ENCODE measurements at places on chromosomes 2 and 18.

DNA sequence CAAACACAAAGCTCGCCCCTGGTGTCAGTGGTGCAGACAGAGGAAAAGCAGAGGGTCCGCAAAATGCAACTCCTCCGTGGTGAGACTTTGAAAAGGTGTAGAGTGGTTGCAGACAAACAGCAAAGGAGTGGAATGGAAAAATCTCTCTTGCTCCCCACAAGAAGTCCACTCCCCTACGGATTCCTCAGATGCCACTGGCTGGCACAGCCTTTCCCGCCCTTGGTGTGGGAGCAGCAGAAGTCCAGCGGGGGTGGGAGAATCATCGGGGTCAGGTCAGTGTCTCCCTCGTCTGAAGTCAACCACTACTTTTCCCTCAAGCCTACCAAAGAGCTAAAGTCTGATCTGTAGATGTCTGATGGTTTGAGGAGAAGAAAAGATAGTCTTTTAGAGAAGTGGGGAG lies 22.3 kb upstream of the B3GNT7 start:
- H3K4me3 ChIP-seq: no peak overlapping the region
- H3K36me3 ChIP-seq: no peaks in the 10 kb centered on the region
- H3K27me3 ChIP-seq: no peaks in the 10 kb centered on the region
- DNase-seq: no peak

- H3K4me1 ChIP-seq: no peaks in the 10 kb centered on the region
- H3K27ac ChIP-seq: no peak overlapping the region
- no peak for DNase-seq
- H3K27me3 ChIP-seq: no peaks in the 10 kb centered on the region
- no peaks in the 10 kb centered on the region for H3K36me3 ChIP-seq
- no peak overlapping the region for H3K4me3 ChIP-seq
Observed at GRCh38 chr18:25058521-25058920, 293.4 kb downstream of the ZNF521 start.

GRCh38 chr18:23229472-23229871 lies 94.2 kb downstream of the CABLES1 start:
- no peak for DNase-seq
- no peak overlapping the region for H3K27ac ChIP-seq
- no peak overlapping the region for H3K4me3 ChIP-seq
- no peaks in the 10 kb centered on the region for H3K27me3 ChIP-seq
- peaks cover 17% of the 10 kb centered on the region for H3K4me1 ChIP-seq

DNA sequence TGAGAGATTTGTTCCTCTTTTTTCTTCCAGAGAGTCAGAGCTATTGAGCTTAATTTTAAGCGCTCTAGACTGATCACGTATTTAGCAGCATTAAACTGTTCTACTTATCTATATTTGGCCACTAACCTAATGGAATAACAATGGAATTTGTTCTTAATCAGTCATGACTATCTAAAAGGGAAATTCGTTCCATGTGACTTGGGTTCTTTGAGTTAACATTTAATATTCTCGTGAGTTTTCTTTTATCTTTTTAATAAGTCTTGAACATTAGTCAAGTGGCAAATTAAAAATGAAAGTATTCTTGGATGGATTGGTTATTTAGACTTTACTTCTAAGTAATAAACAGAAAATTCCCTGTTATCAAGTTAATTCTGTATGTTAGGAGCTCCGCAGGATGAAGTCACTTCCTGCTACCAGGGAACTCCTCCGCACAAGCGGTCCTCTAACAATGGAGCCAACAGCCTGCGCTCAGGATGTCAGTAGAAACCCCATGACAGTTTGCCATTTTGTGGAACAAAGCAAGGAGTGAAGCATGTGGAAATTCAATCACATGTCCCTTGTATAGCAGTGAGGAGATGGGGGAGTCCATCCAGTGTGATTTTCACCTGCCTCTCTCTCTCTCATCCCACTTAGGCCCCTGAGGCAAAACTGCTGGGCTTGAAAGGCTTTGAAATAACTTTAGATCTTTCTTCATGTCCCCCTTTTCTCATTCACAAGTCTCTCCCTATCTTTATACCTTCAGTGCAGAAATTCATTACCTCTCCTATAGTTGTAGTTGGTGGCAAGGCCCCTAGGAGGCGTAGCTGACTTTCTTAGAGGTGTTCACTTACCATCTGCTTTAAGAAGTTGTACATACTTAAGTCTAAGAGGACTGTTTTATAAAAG lies 138.1 kb downstream of the WDR7 start:
- no peak overlapping the region for H3K4me3 ChIP-seq
- H3K36me3 ChIP-seq: peaks cover 8% of the 10 kb centered on the region
- H3K4me1 ChIP-seq: no peaks in the 10 kb centered on the region
- H3K27me3 ChIP-seq: no peaks in the 10 kb centered on the region

DNA sequence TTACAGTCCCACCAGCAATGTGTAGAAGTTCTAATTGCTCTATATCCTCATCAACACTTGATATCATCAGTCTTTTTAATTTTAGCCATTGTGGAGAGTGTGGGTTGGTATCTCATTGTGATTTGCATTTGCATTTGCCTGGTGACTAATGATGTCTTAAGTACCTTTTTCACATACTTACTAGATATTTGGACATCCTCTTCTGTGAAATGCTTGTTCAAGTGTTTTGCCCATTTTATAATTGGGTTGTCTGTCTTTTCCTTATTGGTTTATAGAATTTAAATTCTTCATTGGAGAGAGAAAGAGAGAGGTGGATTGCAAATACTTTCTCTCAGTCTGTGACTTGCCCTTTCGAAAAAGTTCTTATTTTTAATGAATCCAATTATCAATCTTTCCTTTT lies 14.0 kb upstream of the PPP1CB start:
- H3K27ac ChIP-seq: no peak overlapping the region
- no peak overlapping the region for H3K4me3 ChIP-seq
- no peak for DNase-seq
- H3K36me3 ChIP-seq: no peaks in the 10 kb centered on the region
- no peaks in the 10 kb centered on the region for H3K27me3 ChIP-seq

GRCh38 chr2:120769787-120770120 lies 34.1 kb downstream of the GLI2 start:
- H3K4me3 ChIP-seq: no peak overlapping the region
- H3K4me1 ChIP-seq: no peaks in the 10 kb centered on the region
- no peaks in the 10 kb centered on the region for H3K36me3 ChIP-seq
- H3K27me3 ChIP-seq: no peaks in the 10 kb centered on the region

DNA sequence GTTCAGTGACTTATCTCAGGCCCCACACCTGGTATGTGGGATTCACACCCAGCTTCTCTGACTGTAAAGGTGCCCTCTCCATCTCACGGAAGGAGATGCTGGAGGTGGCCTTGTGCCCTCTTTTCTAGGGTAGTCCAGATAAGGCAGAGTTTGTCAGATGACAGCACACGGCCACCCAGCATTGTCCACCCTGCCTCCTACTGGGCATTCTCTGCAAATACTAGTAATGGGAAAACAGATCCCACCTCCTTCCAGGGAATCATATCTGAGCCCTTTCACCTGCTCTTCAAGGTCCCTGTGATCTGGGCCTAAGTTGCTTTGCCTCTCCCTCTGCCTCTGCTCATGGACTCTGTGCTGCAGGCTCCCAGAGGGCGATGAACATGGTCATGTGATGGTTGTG lies 214.7 kb downstream of the CLIP4 start:
- H3K4me1 ChIP-seq: no peaks in the 10 kb centered on the region
- H3K4me3 ChIP-seq: no peak overlapping the region
- no peaks in the 10 kb centered on the region for H3K27me3 ChIP-seq
- no peak for DNase-seq

DNA sequence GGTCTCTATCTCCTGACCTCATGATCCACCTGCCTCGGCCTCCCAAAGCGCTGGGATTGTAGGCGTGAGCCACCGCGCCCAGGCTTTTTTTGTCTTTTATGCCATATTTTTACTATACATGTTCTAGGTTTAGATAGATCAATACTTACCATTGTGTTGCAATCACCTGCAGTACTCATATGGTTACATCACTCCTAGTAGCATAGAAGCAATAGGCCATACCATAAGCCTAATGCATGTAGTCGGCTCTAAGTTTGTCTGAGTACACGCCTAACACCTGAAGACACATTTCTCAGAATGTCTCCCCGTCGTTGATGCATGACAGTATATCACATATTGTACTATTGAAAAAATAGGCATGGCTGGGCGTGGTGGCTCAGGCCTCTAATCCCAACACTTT lies 27.1 kb upstream of the TGIF1 start:
- no peak for DNase-seq
- no peaks in the 10 kb centered on the region for H3K4me1 ChIP-seq
- no peaks in the 10 kb centered on the region for H3K36me3 ChIP-seq
- H3K4me3 ChIP-seq: no peak overlapping the region

- H3K4me3 ChIP-seq: no peak overlapping the region
- no peaks in the 10 kb centered on the region for H3K4me1 ChIP-seq
- no peak for DNase-seq
- no peaks in the 10 kb centered on the region for H3K36me3 ChIP-seq
Observed at GRCh38 chr18:36527740-36528455, 230.4 kb downstream of the FHOD3 start.

- H3K27me3 ChIP-seq: no peaks in the 10 kb centered on the region
- no peak overlapping the region for H3K4me3 ChIP-seq
- no peak for DNase-seq
- H3K36me3 ChIP-seq: peaks cover 49% of the 10 kb centered on the region
- no peak overlapping the region for H3K27ac ChIP-seq
Observed at GRCh38 chr2:197103363-197103762, 176.9 kb upstream of the PGAP1 start.

DNA sequence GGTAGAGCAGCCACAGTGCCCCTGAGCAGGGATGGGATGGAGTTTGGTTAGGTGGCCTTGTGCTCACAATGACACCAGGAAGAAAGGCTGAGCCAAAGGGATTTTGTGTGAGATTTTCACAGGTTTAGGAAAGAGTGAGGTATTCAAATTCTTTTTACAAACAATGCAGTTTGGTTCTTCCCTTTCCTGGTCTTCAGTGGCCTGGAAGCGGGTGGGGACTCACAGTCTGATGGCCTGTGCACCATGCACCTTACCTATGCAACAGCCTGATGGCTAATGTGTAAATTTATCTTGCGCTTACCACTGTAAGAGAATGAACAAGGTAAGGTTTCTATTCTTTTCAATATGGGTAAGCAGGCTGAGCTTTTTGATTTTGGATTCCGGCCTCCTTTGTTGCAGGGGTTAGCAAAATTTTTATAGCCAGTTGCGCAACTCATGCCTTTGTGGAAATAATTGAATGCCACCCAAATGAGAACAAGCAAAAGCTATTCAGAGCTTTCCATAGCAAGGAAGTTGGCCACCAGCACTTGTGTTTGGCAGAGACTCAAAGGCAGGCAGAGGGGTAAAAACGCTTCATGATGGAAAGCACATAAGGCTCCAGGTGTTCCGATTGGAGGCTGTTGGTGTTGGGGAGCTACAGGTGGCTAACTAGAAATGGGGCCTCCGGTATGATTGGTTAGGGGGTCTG lies 23.8 kb upstream of the IL1R2 start:
- no peak for DNase-seq
- H3K36me3 ChIP-seq: no peaks in the 10 kb centered on the region
- no peaks in the 10 kb centered on the region for H3K27me3 ChIP-seq
- no peaks in the 10 kb centered on the region for H3K4me1 ChIP-seq

DNA sequence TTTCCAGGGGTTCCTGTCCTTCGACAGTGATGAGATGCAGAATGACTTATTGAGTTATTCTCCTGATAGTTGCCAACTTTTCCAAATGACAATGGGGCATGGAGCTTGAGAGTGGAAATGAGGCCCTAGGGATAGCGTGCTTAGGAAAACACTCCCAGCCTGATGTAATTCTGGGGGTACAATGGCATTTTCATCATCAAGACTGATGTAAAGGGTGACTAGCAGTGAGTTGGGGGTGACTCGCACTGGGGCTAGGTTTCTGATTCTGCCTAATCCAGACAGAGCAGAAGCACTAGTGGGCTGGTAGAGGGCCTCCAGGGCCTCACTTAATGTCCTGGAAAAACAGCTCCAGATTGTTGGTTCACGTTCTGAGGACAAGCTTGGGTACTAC lies 34.0 kb upstream of the IL37 start:
- H3K4me1 ChIP-seq: no peaks in the 10 kb centered on the region
- no peaks in the 10 kb centered on the region for H3K27me3 ChIP-seq
- H3K4me3 ChIP-seq: no peak overlapping the region

DNA sequence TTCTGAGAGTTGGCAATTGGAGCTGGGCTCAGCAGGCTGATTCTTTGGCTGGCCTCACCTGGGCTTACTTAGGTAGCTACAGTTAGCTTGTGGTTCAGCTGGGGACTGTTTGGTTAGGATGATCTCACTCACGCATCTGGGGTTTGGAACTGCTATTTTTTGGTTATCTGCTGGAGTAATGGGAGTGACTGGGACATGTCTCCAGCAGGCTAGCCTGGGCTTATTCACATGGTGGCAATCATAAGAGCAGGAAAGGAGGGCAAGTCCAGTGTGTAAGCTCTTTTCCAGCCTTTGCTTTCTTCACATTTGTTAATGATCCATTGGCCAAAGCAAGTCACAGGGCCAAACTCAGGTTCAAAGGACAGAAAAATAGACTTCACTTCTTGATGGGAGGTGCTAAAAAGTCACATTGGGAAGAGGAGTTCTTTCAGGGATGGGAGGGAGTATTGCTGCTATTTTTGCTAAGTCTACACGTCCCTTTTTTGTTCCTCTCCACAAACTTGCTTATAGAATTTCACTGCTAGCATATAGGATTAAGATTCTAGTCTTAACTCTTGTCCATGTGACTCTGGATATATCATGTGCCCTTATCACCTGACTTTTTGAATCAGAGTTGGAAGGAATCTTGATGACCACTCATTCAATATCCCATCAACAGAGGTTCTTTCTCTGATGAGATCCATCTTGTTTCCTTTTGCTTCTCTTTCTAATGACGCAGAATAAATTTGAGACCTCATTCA lies 174.0 kb downstream of the ZFP36L2 start:
- H3K27me3 ChIP-seq: no peaks in the 10 kb centered on the region
- H3K4me1 ChIP-seq: peaks cover 18% of the 10 kb centered on the region
- no peak overlapping the region for H3K27ac ChIP-seq
- no peak overlapping the region for H3K4me3 ChIP-seq

GRCh38 chr2:165120740-165121467 lies 82.9 kb downstream of the SCN3A start:
- no peak overlapping the region for H3K4me3 ChIP-seq
- no peak overlapping the region for H3K27ac ChIP-seq
- H3K36me3 ChIP-seq: no peaks in the 10 kb centered on the region
- H3K27me3 ChIP-seq: no peaks in the 10 kb centered on the region

- H3K27me3 ChIP-seq: no peaks in the 10 kb centered on the region
- no peaks in the 10 kb centered on the region for H3K36me3 ChIP-seq
- H3K4me3 ChIP-seq: no peak overlapping the region
- no peak for DNase-seq
- no peaks in the 10 kb centered on the region for H3K4me1 ChIP-seq
Observed at GRCh38 chr2:66084948-66085590, 349.9 kb upstream of the MEIS1 start.

- H3K36me3 ChIP-seq: no peaks in the 10 kb centered on the region
- no peaks in the 10 kb centered on the region for H3K4me1 ChIP-seq
- H3K4me3 ChIP-seq: no peak overlapping the region
- no peaks in the 10 kb centered on the region for H3K27me3 ChIP-seq
Observed at GRCh38 chr2:103959174-103960128, 894.5 kb upstream of the POU3F3 start.

- DNase-seq: no peak
- H3K4me1 ChIP-seq: no peaks in the 10 kb centered on the region
- H3K27ac ChIP-seq: no peak overlapping the region
- no peaks in the 10 kb centered on the region for H3K27me3 ChIP-seq
- no peak overlapping the region for H3K4me3 ChIP-seq
Observed at GRCh38 chr2:191436368-191437055, 191.3 kb downstream of the MYO1B start.

Data from CD8-positive, alpha-beta memory T cell (primary cell).